ENCODE measurements at places on chromosomes 7 and 10. TPM values are rescaled to one million over a fixed set of nuclear protein-coding genes. Genes with fewer than 3 reads are reported as not detected.

DNA sequence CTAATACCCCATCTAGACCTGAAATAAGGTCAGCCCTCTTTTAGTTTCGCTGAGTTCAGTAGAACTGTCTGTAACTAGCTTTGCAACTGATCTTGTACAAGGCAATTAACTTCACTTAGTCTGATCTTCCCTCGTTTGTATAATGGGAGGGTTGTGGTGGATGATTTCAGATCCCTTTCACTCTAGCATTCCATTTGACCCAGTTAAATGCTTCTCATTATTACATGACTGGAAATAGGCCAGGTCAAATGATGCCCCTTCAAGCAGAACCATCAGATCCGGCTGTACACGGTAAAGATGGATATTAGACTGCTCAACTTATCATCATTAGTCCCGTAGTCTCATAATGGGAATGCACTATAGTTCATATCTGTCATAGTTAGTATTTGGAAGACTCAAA is 1009.0 kb downstream of the LRMDA start:
- DNase-seq, result no peak

DNA sequence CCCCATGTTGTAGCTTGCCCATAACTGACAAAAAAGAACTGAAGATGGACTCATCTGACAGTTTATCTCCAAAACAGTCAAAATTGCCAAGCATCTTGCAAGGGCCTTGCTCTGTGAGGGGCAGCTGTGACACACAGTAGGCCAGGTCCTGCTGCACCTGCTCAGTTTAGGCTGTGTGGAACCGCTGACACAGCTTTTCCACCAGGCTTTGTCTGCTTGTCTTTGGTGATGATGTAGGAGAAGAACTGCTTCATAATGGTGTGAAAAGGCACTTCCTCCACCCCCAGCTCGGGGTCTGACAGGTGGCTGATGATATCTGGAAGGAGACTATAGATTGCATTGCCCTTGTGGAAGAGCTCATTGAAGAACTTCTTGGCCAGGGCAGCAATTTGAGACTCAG is 92.6 kb downstream of the NPSR1 start:
- no peak for DNase-seq

DNA sequence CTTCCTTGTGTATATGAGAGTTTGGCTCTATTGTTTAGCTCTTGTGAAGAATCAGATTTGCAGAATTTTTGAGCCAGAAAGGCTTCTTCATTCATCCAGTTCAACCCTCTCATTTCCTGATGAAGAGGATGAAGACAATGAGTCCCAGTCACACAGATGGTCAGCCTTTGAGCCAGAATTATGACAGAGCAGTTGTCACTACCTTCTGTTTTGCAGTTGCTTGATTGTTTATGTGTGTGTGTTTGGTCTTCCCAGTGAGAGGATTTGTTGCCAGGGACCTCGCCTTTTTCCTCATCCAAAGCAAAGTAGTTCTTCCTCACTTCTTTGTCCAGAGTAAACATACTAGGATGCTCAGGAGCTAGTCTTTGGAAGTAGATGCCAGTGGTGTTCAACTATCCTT is 15.6 kb downstream of the MDFIC start:
- no peak for DNase-seq

DNA sequence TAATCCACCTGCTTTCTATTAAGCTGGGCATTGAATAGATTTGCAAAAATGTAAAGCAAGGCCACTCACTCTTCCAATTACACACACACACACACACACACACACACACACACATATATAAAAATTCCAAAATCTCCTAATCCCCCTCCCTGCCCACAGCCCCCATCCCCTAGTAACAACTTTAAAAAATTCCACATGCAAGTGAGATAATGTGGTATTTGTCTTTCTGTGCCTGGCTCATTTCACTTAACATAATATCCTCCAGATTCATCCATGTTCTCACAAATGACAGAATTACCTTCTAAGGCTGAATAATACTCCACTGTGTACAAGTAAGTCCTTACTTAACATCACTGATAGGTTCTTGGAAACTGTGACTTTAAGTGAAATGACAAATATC is 24.2 kb downstream of the SH2D4B start:
- DNase-seq, result no peak

GRCh38 chr10:75008952-75009351 is 102.5 kb upstream of the SAMD8 start:
- no peak for DNase-seq

- DNase-seq, result peak; percentile 6
These were observed 608 bp downstream of the HHEX start for GRCh38 chr10:92690211-92690914.

GRCh38 chr10:24958721-24959381 is 6.4 kb upstream of the PRTFDC1 start:
- DNase-seq, result peak; percentile 86

DNA sequence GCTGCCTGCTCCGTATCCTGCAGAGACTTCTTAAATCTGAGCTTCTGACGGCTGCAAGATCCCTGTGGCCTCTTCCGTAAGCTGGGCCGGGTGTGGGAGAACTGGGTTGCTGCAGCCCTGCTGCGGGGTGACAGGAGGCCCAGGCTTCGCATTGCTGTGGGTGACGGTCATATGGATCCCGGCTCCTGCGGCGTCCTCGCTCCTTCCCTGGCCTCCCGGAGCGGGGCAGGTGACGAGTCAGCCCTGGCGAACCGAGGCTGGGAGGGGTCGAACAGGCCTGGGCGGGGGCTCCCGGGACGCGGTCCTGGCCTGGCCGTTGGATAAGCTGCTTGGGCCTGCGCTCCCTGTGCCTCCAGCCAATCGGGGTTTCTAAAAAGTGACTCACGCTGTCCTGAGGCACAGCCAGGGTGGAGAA is 7.8 kb upstream of the UBE2D1 start:
- no peak for DNase-seq

GRCh38 chr7:8627325-8627724 is 193.9 kb downstream of the NXPH1 start:
- no peak for DNase-seq

- DNase-seq, result peak; percentile 62
These were observed 288.9 kb downstream of the BBS9 start for GRCh38 chr7:33418251-33418701.

GRCh38 chr10:93293999-93294398 is 188.1 kb downstream of the MYOF start:
- DNase-seq, result no peak

DNA sequence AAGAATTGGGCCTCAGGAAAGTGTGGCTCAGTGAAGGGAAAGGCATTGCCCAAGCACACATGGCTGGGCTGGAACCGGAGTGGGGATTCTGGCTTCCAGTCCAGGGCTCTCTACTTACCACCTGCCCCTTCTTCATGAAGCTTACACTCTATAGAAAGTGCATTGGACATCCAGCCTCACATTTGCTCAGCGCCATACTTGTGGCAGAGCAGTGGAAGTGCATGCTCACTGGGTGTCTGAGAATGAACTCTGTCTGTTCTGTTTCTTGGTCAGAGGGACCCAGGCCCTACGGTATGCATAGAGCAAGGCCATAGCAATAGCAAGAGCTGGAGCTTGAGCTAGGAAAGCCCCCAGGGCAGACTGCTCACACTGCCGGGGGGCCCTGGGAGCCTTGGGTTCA is 1253.5 kb downstream of the TYW1 start:
- no peak for DNase-seq

GRCh38 chr7:54632696-54633095 is 90.5 kb downstream of the VSTM2A start:
- peak; percentile 72 for DNase-seq

DNA sequence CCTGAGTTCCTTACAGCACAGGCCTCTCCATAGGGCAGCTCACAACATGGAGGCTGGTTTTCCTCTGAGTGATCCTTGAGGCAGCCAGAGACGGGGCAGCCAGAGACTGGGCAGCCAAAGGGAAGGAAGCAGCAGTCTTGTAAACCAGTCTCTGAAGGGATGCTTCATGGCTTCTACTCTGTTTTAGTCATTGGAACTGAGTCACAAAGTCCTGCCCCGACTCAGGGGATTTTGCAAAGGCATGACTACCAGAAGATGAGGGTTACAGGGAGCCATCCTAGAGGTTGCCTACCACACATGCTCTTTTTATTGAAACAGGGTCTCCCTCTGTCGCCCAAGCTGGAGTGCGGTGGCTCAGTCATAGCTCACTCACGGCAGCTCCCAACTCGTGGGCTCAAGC is 44.4 kb upstream of the COMMD3 start:
- no peak for DNase-seq

DNA sequence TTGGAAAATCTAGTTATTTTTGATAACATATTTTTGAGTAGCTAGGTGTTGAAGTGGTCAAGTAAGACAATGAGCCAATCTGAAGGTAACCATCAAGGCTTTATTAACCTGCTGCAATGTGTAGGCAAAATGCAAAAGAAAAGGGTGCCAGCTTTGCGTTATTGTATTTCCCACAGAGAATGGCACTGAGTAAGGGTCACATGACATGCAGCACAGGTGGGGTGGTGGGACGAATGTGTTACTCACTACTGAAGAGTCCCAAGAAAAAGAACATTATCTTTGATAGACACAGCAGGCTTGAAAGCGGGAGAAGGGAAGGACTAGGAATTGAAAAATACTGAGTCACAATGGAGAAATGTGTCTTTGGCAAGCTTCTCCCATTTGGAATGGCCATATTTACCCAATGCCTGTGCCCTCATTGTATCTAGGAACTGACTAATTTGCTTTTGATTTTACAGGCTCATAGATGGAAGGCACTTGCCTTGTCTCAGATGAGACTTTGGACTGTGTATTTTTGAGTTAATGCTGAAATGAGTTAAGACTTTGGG is 898.6 kb upstream of the POT1 start:
- no peak for DNase-seq

DNA sequence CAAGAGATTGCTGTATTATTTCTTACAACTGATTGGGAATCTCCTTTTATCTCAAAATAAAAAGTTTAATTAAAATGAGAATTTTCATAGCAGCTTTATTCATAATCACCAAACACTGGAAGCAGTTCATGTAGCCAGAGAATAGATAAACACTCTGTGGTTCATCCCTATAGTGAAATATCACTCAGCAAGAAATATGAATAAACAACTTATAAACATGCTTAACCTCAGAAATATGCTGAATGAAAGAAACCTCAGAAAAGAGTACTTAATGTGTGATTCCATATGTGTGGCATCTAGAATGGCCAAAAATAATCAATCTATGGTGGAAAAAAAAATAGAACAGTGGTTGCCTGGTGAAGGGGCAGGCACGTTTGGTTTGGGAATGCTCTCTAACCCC is 33.3 kb downstream of the MYO1G start:
- DNase-seq, result no peak

- DNase-seq, result no peak
These were observed 388.4 kb upstream of the FZD8 start for GRCh38 chr10:36030516-36030915.

DNA sequence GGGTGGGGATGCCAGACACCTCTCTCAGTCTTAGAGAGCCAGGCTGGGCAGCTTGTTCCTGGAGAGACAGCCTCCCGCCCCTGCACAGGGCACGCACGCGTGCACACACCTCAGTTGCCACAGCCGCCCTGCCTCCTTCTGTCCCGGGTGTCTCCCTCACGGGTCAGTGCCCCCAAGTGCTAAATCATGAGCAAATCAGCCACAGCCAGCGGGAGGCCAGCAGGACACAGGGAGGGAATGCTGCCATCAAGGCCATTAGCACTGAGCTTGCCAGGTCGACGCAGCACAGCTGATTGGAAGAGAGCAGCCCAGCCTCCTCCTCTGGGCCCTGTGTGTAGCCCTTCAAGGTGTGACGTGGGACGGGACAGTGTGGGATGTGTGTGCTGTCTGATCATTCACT is 130.4 kb downstream of the CDH23 start:
- DNase-seq, result no peak

DNA sequence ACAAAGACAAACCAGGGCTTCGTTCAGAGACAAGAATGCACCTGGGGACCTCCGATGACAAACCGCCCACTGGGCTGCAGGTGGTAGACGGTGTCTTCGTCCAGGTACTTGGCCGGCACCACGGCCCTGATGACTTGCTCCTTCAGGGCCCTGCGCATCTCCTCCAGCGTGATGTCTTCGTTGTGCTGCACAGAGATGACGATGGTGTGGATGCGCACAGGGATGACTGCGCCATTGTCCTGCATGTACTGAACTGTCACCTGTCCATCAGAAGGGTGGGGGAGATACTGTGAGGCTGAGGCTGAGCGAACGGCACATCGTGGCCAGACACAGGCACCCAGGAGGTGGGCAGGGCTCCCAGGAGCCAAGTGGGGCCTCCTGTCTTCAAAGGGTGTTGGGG is 13.1 kb downstream of the MAT1A start:
- DNase-seq, result no peak

GRCh38 chr7:36301914-36302771 is 87.5 kb upstream of the ANLN start:
- DNase-seq, result no peak

GRCh38 chr7:25009257-25009656 is 29.3 kb upstream of the OSBPL3 start:
- DNase-seq, result peak; percentile 94

GRCh38 chr10:71009126-71009525 is 120.8 kb upstream of the PCBD1 start:
- no peak for DNase-seq

- DNase-seq, result peak; percentile 33
These were observed 8.8 kb downstream of the INPP5F start for GRCh38 chr10:119734396-119735332.

CYP2C8 gene
- 2.8 TPM for total RNA-seq

ATOH7 gene
- total RNA-seq, result not detected

CALCR gene
- total RNA-seq, result not detected

OR2A5 gene
- total RNA-seq, result not detected

SIRT1 gene
- total RNA-seq, result 17.4 TPM

OPALIN gene
- not detected for total RNA-seq

PRKCQ gene
- 3.7 TPM for total RNA-seq

PRXL2A gene
- total RNA-seq, result 61.8 TPM

MBL2 gene
- total RNA-seq, result not detected

PCDH15 gene
- 0.30 TPM for total RNA-seq

UNC5B gene
- total RNA-seq, result 172 TPM

ELMO1 gene
- total RNA-seq, result 9.6 TPM
